ENCODE measurements at places on chromosomes 11 and 22.

DNA sequence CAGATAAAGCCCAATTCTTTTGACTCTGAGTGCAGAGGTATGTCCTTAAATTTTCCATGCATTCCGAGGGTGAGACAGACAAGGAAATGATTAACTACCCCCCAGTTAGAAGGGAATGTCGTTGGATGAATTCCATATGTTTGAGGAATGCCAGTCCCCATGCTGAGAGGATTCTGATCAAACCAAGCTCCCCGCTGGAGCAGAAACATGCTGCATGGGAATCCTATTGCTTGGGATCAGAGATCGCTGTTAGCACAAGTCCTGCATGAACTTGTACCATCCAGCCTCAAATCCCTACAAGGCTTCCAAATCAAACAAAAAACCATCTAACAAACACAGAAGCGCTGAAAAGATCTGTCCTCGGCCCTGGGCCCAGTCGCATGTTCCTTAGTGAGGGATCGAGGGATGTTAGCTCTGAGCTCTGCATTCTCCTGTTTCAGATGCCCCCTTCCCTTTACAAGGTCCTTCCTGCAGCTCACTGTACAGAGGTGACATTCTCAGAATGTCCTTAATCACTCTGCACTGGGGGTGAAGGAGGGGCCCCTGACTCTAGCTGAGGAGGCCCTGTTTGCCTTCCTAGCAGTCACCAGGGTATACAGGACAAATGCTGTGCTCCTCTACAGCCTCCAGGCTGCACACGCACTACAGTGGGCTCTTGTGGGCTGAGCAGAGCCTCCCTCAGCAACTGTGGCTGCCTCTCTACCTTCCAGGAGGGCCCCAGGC is 353.4 kb downstream of the TENM4 start:
- DNase-seq: no peak

DNA sequence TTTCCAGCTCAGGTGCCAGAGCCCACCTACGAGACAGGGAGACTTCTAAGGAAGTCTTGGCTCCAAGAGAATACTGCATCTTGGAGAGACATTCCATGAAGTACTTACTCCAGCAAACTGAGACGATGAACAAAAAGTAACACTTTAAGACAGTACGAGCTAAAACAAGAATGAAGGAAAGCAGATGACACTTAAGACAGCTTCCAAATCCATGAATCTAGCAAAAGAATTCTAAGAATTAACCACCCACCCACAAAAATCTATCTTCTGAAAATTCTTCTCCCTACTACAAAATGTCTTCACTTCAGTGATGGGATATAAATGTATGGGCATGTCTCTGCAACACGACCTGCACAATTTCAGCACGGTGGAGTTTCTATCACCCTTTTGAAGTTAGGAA is 132.9 kb downstream of the C11orf58 start:
- DNase-seq: no peak

GRCh38 chr11:36507824-36508489 is 2.1 kb downstream of the TRAF6 start:
- DNase-seq: no peak

- no peak for DNase-seq
These were observed 52.0 kb downstream of the KCNJ1 start for GRCh38 chr11:128814856-128815705.

- DNase-seq: no peak
These were observed 46.5 kb upstream of the FIBIN start for GRCh38 chr11:26947379-26947844.

All from stimulated activated CD4-positive, alpha-beta T cell treated with anti-CD3 and anti-CD28 coated beads, Interleukin-12 subunit alpha, Interleukin-12 subunit beta, amount 100 ng/mL, for 4 hours (primary cell).